IMR-90 (cell line): ENCODE measurements at places on chromosomes 4 and X. TPM values are rescaled to one million over a fixed set of nuclear protein-coding genes. Genes with fewer than 3 reads are reported as not detected.

- DNase-seq, result peak; percentile 40
These were observed 647 bp downstream of the OPHN1 start for GRCh38 chrX:68432648-68433047.

DNA sequence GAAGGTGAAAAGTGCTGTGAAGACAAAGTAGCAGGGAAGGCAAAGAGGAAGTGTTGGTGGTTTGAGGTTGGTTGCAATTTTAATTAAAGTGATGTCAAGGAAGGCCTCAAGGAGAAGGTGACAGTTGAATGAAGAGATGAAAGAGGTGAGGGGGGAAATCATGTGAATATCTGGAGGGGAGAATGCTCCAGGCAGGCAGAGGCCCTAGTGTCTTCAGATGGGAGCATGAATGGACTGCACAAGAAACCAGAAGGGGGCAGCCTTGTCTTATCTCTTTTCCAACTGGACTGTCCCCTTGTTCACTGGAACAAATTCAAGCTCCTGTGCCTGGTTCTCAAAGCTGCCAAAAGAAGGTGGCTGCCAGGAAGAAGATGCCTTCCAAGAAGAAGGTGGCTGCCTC lies 68.4 kb downstream of the MAOB start:
- no peak for DNase-seq

- no peak for DNase-seq
These were observed 115.3 kb downstream of the AASDH start for GRCh38 chr4:56272003-56272402.

- DNase-seq, result no peak
These were observed 186.3 kb downstream of the NWD2 start for GRCh38 chr4:37430718-37431416.

- no peak for DNase-seq
These were observed 153.5 kb downstream of the CAMK2D start for GRCh38 chr4:113607998-113608397.

GRCh38 chr4:89215736-89216135 lies 91.9 kb downstream of the GPRIN3 start:
- no peak for DNase-seq

DNA sequence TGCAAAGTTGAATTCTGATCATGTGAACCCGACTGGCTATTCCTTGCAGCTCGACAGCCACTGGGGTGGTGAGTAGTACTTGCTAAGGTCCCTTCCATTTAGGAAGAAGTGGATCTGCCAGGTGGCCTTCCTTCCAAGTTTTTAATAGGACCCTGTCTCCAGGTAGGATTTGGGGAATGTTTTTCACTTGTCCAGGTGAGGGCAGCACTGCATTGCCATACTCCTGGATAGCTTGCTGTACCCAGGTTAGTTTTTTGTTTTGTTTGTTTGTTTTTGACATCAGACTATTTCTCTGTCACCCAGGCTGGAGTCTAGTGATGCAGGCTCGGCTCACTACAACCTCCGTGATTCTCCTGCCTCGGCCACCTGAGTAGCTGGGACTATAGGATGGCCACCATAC lies 29.8 kb downstream of the SAGE1 start:
- DNase-seq, result no peak

DNA sequence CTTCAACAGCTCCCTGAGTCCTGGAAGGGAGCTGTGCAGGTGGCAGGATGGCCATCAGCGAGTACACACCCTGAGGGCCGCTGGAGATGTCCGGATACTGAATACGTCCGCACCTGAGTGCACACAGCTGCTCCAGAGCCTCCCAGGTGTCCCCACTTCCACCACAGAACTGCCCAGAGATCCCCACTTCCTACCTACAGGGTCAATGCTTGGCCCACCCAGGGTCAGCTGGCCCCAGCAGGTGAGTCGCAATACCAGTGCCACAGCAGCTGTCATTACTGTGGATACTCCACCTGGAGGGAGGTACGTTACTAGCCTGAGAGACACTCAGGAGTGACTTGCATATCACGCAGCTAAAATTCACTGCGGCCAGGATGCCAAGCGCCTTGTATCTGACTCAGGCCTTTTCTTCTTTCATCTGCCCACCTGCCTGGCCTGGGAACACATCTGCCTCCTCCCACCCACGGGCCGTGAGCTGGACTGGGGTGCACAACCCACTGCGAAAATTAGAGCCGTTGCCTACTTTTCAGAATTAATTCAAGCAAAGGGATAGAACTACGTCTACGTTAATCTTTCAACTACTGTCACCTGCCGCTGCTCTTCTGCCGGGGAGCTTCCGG lies 9.4 kb downstream of the C4orf50 start:
- no peak for DNase-seq

GRCh38 chr4:52622564-52622963 lies 36.5 kb downstream of the USP46 start:
- no peak for DNase-seq

DNA sequence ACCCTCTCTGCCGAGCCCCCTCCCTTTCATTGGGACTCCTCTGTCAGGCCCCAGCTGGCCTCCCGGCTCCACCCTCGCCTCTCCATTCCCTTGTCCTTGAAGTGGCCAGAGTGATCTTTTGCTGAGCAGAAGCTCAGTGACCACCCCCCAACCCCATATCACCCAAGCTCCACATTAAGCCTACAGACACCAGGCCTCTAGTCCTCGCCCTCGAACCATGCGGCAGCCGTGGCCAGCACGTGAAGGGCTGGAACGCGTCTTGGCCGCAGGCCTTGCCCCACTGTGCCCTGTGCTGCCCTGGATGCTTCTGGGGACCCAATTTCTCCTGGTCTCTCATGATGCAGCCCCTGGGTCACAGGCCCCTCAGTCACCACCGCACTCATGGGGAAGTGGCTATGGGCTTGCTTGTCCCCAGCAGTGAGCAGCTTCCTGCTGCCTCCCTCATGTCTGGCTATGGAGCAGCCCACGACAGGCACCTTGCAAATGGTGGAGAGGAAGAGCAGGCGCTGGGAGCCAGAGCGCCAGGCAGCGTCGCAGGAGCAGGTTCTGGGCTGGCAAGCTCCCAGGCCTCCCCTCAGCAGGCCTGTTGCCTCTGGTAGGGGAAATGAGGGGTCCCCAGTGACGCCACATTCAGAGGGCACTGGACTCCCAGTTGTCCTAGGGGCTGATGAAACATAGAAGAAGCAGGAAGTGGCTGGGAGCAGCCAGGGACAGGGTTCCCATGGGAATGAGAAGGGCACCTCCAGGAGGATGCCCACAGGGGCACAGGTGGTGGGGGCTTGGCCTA lies 757 bp upstream of the SRPK3 start:
- no peak for DNase-seq

DNA sequence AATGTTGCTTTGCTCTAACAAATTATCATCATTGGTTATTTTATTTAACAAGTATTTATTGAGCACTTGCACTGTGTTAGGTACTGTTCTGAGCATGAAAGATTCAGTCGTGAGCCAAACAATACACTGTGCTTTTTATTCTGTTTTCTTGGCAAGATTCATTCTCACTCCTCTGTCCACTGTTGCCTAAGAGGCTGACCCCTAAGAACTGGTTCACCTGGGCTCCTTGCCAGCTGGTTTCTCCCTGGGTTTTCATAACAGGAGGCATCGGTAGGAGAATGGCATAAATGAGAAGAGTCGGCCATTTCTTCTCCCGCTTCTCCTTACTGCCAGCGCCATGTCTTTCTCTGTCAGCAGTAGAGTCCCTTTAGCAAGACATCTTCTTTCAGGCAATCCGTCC lies 243.7 kb upstream of the DIAPH2 start:
- no peak for DNase-seq

- DNase-seq, result peak; percentile 52
These were observed 18.9 kb downstream of the TIFA start for GRCh38 chr4:112266823-112267222.

Gene NHSL2
- total RNA-seq, result 0.72 and 0.83 TPM in 2 replicates

Gene GPR34
- not detected in 2 replicates for total RNA-seq

Gene DSPP
- total RNA-seq, result not detected in 2 replicates

Gene TNIP3
- total RNA-seq, result 0.18 and 0.28 TPM in 2 replicates

Gene POU3F4
- not detected in 2 replicates for total RNA-seq
